ENCODE measurements at places on chromosomes 1 and 21.

GRCh38 chr1:235017719-235018118, 110.9 kb downstream of the TOMM20 start:
- no peak for DNase-seq

- no peak for DNase-seq
Observed at GRCh38 chr1:227729144-227729880, 5.8 kb downstream of the JMJD4 start.

GRCh38 chr1:222955964-222956363, 141.1 kb downstream of the DISP1 start:
- DNase-seq = no peak

DNA sequence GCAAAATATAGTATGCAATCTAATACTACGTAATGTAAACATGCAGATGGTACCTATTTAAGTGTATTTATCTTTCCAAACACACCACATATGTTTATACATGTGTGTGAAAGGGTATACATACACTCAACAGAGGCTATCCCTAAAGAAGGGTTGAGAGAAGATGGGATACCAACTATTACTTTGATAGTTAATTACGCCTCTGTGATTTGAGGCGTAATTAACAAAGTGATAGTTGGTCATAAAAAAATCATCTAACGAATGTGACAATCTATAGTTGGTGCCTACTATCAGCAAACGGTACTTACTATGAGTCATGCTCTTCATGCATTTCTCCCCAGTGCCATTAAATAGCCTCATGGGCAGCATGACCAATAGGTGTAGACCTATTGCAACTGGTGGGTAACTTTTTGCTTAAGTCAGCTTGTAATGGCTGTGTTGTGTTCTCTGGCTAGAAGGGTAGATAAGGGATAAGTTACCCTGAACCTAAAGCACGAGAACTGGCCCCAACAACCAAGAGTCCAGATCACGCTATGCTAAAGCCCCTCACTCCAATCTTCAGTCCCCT, 15.3 kb downstream of the RCAN1 start:
- no peak for DNase-seq

DNA sequence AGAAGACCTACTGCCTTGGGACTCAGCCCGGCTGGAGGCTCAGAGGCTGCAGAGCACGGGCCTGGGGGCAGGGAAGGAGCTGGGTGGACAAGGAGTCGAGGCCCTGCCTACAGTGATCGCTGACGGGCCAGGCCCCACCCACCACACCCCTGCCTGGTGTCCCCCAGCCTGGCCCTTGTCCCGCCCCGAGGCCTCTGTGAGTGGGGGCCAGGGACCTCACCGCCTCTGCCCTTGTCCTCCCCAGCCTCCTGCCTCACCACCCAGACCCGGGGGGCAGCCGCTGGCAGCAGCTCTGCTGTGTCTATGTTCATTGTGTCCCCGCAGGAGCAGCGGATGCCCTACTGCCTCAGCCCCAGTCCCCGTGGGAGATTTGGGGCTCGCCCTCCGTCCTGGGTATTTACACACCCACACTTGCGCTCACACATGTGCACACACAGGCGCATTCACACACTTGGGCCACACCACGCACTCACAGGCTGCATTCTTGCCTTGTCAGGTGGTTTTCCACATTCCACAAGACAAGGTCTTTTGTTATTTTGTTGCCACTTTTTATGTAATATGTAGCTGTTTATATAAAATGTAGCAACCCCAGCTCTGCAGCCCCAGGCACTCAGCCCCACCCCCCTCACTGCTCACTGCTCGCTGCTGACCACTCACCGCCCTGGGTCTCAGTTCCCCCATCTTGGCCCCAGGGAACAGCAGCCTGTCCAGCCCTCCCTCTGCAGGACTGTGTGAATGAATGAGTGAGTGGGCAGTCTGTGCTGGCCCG, 7.3 kb downstream of the PFKL start:
- DNase-seq = no peak

DNA sequence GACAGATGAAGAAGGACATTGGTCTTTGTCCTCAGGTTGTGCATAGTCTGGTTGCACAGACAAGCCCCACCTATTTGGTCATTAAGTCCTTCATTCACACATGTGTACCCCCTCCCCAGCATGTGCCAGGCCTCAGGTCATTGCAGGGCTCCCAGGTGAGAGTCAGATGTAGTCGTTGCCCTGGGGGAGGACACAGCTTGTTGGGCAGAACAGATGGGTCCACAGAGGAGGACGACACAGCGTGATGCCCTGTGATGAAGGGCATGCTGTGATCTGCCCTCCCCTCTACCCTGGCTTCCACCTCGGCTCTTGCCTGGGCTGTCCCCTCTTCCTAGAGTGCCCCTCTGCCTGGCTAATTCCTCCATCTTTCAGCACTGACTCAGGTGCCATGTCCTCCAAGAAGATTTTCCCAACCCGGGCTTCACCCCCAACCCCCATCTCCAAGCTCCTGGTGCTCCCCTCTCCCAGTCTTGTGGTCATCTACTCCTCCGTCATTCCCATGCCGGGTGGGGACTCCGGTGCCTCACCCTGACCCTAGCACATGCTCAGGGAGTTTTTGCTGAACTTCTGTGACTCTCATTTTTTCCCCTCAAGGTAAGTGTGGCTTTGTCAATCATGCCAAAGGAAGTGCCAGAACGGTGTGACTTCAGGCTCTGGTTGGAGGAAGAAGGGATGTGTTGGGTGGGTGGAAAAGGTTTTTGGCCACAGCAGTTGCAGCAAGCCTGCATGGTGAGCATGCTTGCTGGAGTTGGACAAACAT, 220.5 kb downstream of the FOXD2 start:
- DNase-seq = no peak

DNA sequence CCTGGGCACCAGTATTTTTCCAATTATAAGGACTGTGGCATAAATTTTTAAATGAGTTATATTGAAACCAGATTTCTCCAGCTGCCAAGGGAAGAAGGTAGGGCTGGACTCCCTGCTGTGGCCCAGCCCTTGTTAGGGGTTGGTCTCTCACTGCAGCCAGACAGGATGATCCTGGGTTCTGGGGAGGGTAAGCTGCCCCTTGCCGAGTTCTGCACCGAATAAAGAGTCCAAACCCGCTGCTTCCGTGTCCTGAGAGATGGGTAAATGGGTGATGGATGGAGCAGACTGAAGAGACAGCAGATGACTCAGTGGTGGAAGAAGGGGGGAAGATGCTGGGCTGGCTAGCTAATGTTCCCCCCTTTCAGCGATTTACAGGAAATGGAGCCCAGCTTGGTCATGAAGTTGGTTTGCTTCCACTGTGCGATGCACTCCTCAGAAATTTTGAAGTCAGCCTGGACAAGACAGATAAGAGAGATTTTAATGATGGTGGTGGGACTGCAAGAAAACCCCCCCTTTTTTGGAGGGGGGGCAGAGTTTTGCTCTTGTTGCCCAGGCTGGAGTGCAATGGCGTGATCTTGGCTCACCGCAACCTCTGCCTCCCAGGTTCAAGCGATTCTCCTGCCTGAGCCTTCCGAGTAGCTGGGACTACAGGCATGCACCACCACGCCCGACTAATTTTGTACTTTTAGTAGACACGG, 41.4 kb downstream of the YARS1 start:
- no peak for DNase-seq

DNA sequence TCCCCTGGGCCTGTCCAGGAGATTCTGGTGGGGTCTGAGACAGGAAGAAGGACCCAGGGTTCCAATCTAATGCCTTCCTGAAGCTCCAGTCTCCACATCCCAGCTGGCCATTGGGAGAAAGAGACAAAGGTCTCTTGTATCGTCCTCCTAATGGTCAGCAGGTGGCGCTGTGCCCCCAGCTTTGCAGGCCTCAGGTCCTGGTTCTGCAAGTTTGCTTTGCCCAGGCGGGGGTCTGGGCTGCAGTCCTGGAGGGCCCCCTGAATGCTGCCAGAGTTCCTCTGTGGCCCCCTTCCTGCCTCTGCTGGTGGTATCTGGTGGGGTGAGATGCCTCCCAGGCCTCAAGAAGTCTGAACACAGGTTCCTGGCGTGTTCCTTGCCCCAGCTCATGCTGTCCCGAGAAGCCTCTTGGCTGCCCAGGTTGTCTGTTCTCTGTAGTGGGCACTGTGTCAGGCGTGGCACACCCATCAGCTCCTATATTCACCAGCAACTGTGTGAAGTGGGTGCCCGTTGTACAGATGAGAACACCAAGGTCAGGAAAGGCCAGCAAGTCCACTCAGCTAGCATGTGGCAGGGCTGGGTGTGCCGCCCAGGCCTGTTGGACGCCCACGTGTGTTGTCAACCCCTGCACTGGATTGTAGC, 33.8 kb upstream of the CSF3R start:
- peak; percentile 43 for DNase-seq

All from stimulated activated CD4-positive, alpha-beta T cell treated with anti-CD3 and anti-CD28 coated beads, Interleukin-4, amount 100 ng/mL, for 24 hours (primary cell).